ENCODE measurements at places on chromosomes 4 and X.

- DNase-seq: no peak
Observed at GRCh38 chr4:153044036-153044435, 107.9 kb downstream of the FHDC1 start.

DNA sequence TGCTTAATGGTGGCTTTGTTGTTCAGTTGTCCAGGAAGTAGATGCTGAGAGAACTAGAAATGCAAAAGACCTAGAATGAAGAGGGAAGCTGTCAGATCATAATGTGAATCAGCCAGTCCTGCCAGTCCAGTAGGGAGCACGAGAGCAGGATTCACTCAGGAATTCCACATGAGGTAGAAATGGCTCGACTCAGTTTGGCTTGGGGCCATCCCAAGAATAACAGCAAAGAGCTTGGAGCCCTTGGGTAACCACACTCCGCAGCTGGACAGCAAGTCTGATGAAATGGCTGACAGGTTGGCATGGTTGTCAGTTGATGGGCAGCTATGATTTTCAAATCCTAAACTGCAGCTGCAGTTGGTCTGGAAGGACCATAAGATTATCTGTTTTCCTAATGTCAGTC lies 44.5 kb upstream of the WDR1 start:
- no peak for DNase-seq

GRCh38 chr4:157115613-157116335 lies 39.8 kb downstream of the GLRB start:
- no peak for DNase-seq

DNA sequence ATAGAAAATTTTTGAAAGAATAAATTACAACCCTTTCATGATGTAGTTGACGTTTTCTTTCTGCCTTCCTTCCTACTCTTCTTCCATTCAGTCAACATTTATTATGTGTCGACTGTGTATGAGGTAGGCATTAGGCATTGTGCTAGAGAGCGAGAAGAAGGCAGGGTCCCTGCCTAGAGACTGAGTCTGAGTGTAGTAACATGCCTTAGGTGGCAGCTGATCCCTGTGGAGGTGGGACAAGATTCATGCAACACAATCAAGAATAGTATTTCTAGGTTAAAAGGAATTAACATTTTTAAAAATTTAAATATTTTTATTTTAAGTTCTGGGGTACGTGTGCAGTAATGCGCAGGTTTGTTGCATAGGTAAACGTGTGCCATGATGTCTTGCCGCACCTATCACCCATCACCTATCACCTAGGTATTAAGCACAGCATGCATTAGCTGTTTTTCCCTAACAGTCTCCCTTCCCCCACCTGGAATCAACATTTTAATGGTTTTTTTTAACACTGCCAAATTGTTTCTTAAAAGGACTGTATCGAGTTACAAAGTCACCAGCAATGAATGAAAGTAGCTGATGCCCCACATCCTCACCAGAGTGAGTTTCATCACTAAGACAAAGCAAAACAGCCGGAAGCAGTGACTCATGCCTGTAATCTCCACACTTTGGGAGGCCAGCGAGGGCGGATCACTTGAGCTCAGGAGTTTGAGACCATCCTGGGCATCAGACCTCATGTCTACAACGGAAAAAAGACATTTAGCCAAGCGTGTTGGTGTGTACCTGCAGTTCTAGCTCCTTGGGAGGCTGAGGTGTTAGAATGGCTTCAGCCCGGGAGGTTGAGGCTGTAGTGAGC lies 84.0 kb downstream of the WWC2 start:
- DNase-seq: peak; percentile 58

DNA sequence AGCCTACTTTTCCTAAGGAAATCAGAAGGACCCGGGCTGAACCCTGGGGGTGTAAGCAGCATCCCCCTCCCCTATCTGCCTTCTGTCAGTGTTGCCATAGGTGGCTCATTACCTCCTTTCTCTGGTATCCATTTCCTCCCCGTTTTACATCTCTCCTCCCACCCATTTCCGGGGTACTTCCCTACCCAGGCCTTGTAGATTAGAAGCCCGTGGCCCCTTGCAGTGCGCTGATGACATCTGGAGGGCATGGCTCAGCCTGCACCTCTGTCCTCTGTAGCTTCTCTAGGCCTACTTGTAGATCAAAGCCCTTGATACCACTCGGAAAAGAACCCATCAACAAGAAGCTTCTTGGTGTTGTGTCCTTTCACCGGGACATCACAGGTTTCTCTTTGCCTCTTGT lies 71.8 kb downstream of the NBDY start:
- DNase-seq: no peak

DNA sequence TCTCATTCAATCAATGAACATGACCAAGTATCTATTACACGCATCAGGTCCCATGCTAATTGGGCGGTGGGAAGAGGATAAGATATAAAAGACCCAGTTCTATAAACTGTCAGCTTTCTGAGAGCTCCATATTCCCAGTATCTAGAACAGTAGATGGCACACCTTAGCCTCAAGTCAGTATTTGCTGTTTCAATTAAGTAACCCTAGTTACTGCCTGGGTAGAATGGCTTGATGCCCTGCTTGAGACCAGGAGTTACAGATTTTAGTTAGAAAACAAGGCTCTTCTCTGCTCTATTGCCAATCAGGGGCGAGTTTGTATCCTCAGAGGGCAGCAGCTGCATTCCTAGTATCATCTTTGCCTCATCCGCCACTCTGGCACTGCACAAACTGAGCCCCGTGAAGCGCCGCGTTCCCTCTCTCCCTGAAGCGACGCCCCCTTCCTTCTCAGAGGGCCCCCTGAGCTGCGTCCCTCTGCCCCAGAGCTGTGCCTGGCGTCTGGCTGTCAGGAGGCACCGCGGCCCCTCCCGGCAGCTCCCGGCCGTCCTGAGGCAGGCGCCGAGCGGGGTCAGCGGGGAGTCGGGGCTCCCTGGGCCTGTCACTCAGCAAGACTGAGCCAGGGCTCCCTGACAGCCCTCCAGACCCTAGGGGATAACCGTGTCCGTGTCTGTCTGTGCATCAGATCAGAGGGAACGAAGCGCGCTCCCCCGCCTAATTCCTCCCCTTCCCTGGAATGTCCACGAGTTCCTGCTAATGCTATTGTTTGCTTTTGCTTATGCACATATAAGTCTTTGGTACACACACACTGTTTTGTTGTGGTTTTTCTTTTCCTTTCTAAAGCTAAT lies 212.4 kb upstream of the TTC29 start:
- DNase-seq: no peak

DNA sequence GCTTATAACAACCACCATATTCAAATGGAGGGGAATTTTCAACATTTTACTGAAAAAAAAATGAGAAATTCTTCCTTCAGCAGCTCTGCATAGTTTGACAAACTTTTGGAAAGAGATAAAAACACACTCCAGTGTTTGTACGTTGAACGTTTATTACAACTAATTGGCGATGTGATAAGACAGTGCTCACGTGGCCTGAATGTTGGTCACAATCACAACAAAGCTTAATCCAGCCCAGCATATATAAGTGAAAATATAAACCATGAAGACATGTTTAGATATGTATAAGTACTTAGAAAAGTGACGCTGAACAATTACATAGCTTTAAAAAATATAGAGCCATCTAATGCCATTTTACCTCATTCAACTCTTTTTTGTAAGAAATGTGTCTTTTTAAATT lies 28.7 kb downstream of the AP1S2 start:
- DNase-seq: no peak

DNA sequence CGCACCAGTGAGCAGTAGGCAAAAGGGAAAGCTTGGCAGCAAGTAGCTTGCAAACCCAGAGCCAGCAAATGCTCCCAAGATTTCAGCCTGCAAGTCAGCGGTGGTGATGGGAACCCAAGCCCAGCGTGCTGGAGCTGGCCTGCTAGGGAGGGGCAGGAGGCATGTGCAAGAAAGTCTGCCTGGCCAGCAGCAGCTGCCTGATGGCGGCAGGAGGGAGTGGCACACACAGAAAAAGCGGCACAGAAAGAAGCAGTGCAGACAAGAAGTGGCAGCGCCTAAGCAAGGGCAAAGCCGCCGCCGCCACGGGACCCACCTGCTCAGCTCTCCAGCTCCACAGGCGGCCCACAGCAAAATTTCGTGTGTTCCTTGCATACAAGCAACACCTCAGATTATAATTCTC lies 1206.5 kb upstream of the PABPC4L start:
- DNase-seq: no peak
